ENCODE measurements at places on chromosomes 5 and 9. TPM values are rescaled to one million over a fixed set of nuclear protein-coding genes. Genes with fewer than 3 reads are reported as not detected.

- DNase-seq = no peak
Measured at GRCh38 chr5:138316355-138316754, 15.2 kb downstream of the CDC25C start.

The ARHGEF28 gene
- total RNA-seq = 2.6 TPM

DNA sequence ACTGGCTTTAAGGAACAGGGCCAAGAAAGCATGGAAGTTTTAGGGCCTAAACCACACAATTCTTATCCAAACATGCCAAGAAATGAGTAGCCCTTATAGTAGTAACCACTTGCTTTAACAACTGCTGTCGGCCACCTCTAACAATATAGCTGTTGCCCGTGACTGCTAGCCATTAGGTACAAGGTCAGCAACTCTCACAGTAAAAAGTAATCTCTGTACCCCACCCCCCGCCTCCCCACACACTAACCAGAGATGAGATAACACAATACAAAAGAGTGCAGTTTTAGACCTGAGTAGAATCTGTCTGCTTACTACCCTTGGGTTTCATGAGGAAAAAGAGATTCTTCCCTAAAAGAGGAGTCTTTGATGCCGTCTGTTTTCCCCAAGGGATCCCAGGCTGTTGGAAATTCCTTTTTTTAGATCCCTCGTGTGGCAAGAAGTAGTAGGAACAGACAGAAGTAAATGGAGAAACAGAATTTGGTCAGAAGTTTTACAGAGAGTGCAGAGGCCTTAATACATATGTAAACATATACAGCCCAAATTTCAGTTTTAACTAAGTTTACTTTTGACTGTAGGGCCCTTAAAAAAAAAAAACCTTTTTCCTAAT lies 94.3 kb downstream of the WDR41 start:
- no peak for DNase-seq

DNA sequence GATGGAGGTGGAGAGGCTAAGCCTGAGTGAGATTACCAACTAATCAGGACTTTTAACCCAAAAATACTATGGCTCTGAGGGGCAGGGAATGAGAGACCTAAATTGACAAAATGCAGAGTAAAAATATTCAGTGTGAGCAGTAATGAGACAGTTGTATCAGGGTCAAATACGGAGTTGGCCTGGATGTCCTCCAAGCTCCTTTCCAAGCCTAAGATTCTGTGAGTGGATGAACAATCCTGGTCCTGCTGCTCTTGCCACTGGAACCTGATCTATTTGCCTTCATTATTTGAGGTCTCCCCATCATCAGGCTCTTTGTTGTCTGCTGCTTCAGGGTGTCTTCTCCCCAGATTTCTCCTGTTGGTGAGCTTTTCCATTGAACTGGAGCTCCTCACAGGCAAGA lies 1.1 kb downstream of the PDCD1LG2 start:
- no peak for DNase-seq

DNA sequence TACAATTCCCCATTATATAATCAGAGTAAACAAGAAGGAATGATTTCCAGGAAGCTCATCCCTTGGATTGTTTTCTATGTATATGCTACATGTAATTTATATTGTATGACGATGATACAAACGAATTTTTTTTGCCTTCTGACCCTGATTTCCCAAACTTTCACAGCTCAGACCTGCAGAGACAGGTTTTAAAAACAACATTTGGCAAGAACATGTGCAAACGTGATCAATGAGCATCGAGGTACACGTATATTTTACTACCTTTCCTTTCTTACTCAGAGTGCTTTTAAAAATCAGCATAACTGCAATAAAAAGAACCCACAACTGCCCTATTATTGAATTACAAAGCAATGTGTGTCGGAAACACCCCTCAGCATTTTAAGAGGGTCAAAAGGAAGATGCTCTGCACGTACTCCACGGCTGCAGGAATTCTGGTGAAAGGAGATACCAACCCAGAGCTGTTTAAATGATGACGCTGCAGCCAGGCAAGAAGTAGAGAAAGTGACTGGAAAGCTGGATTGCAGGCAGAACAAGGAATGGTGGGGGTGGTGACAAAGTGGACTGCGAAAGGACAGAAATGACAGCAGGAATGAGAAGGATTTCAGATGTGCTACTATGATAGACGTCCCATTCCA lies 533.5 kb downstream of the RAB3C start:
- DNase-seq = no peak

GRCh38 chr9:83596899-83597504 lies 25.9 kb upstream of the IDNK start:
- DNase-seq = no peak
